ENCODE measurements at places on chromosomes 1 and 21.

- no peak for DNase-seq
These were observed 22.3 kb upstream of the PEX19 start for GRCh38 chr1:160307118-160307791.

- no peak for DNase-seq
These were observed 217.8 kb downstream of the DAB1 start for GRCh38 chr1:57206038-57206437.

DNA sequence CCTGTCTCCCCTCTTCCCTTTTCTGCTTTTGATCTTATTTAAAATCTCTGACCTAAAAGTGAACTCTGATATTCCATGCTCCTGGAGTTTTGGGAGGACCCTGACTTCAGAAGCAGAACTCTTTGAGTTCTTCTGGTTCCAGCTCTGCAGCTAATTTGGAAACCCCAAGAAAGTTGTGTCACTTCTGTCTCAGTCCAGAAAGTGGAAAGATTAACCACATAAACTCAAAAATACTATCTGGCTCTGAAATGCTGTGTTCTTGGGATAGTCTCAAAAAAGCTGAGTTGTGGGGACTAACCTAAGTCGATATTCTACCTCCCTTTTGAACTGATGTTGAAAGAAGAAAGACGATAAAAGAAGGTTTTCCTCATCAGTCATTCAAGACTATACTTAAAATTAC is 59.8 kb downstream of the ITPKB start:
- DNase-seq, result peak; percentile 57

GRCh38 chr1:67632356-67632755 is 52.6 kb upstream of the GADD45A start:
- no peak for DNase-seq

GRCh38 chr21:35359076-35359475 is 310.0 kb upstream of the RUNX1 start:
- DNase-seq, result no peak

DNA sequence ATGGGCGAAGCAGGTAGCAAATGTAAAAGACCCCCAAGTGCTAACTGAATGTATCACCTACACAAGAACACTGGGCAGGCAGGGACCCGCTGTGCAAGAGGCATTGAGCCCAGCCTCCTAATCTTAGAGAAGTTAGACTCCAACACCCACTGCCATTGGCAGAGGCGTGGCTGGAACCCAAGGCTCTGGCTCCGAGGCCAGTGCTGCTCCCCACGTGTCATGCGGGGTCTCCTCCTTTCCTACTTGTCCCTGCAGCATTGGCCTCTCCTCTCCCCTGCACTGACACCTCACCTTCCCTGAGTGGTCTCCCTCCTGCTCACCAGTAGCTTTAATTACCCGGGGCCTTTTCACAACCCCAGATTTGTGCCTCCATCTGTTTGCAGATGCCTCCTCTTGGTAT is 107.0 kb downstream of the GALNT2 start:
- DNase-seq, result no peak

- DNase-seq, result no peak
These were observed 185.1 kb upstream of the ST6GALNAC5 start for GRCh38 chr1:76682138-76682537.

DNA sequence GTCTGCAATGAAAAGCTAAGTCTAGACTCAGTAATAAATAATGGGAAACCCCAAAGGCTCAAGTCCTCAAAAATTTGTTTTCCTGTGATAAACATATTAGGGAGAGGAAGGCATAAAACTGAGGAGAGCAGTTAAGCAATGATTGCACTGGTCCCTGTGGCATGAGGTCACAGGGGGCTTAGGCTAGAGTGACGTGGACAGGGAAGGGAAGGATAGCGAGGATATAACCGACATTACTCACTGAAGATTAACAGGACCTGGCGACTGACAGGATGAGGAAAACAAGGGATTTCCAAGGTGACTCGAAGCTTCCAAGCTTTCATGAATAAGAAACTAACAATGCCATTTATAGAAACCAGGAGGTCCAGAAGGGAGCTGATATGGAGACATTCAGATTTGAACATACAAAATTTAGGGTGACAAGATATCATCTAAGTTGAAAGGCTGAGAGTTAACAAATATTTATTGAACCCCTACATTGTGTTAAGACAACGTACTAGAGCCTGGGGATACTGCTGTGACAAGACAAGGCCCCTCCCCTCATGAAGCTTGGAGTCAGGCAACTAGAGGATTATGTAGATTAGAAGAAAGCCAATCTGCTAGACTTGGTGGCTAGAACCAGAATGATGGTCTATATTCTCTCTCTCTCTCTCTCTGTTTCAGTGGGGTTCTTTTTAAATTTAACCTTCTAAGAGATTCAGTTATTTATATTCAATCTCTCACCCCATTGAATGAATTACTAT is 33.2 kb upstream of the PKN2 start:
- DNase-seq, result no peak

- no peak for DNase-seq
These were observed 3.7 kb upstream of the AMIGO1 start for GRCh38 chr1:109513110-109513710.

DNA sequence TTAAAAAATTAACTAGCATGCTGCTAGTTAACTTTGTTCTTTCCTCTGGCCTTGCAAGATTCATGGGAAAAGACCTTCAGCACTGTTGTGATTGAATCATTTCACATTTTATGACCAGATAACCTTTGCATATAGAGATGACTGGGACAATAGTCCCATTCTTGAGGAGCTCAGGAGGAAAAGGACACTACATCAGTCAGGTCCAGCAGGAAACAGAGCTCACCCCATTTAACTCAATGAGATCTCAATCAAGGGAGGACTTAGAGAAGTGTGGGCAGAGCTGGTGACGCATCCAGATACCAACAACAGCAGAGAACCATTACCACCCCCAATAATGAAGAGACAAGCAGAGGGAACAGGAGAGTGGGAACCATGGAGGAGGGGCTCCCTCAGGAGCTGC is 109.4 kb upstream of the GUCA2B start:
- no peak for DNase-seq

- no peak for DNase-seq
These were observed 130.7 kb downstream of the GIPC2 start for GRCh38 chr1:78176448-78176847.

DNA sequence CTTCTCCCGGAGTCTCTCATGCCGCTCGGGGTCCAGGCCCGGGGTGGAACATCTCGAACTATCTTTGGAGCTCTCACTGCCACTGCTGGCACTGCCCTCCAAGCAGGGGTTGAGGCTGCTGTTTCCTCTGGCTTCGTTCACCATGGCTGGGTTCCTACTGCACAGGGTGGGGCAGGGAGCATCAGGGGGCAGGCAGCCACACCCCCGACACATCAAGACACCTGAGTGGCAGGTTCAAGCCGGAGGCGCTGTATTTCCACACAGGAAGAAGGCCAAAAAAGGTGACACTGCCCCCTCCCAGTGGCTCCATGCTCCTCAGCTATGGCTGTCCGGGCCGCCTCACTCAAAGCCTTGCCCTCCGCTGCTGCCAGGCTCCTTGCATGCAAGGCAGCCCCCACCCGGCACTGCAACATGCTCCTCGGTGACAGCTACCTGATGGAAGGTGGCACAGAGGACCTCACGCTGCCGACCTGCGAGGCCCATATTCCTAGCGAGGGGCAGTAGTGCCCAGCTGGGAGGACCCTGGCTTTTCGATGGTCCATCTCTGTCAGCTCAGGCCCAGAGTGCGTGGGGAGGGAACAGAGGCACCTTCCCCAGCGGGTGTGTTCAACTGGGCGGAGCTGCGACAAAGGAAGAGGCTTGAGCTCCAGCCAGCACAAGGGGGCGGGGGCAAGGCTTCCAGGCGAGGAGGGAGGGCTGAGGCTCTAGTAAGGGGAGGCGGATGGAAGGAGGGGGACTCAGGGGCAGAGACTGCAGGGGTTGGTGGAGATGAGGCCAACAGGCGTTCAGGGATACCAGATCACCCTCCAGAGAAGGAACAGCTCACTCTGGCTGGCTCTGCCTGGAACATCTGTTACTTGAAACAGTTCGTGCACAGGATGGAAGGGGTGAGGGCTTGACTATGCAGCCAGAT is 2.5 kb downstream of the MTHFR start:
- DNase-seq, result peak; percentile 77

- no peak for DNase-seq
These were observed 40.8 kb upstream of the NEXN start for GRCh38 chr1:77847621-77848080.

DNA sequence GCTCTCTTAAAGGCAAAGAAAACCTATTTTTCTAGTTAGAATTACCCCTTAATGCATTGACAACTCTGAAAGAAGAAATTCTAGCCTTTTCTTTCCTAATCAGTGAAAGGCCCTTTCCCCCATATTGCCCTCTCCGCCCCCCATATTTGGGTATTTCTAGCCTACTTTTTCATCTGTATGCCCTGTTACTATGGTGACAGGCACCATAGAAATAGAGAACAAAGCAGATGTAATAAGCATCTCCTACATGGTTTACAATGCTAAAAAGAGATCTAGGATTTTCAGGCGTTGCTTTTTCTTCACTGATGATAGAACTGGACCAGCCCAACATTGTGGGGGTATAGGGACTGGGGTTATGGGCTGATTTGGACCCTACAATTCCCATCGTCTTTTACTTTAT is 14.5 kb downstream of the LRRC8B start:
- no peak for DNase-seq

GRCh38 chr1:59318271-59318860 is 21.5 kb downstream of the FGGY start:
- DNase-seq, result peak; percentile 11

DNA sequence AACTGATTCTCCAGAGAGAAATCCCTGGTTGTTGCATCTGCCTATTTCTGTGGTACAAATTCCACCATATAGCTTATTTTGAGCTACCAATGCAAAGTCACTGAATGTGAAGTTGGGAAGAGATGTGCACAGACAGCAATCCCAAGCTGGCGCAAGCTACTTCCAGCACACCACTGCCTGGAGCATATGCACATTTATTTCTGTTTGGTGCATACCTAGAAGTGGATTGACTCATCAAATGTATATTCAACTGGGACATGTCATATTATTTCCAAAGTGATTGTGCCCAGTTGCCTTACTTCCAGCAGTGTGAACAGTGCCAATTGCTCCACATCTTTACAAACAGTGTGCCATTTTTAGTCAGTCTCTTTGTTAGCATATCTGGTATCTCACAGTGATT is 58.2 kb upstream of the PLD5 start:
- DNase-seq, result no peak

- peak; percentile 58 for DNase-seq
These were observed 1.1 kb downstream of the ITLN1 start for GRCh38 chr1:160883581-160884513.

DNA sequence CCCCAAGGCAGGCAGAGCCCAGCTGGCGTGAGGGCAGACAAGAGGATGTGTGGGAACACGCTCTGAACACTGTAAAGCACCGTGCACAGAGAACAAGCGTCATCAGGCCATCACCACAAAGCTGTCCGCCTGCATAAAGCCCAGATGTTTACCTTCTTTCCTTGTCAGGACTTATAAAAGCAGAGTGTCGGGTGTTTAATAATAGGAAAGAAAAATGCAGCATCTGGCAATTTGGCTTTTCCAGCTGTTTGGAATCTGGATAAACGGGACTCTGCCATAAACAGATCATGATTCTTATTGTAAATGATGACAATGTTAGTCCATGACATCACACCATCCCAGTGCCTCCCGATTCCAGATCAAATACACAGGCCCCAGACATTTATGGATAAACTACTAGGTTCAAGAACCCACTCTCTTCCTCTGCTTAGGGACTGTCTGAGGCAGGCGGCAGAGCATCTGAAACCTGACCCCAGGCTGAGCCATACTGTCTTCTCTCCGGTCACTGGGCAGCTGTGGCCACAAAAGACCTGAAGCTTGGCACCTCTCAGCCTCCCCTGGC is 4.2 kb downstream of the GLIS1 start:
- DNase-seq, result no peak

DNA sequence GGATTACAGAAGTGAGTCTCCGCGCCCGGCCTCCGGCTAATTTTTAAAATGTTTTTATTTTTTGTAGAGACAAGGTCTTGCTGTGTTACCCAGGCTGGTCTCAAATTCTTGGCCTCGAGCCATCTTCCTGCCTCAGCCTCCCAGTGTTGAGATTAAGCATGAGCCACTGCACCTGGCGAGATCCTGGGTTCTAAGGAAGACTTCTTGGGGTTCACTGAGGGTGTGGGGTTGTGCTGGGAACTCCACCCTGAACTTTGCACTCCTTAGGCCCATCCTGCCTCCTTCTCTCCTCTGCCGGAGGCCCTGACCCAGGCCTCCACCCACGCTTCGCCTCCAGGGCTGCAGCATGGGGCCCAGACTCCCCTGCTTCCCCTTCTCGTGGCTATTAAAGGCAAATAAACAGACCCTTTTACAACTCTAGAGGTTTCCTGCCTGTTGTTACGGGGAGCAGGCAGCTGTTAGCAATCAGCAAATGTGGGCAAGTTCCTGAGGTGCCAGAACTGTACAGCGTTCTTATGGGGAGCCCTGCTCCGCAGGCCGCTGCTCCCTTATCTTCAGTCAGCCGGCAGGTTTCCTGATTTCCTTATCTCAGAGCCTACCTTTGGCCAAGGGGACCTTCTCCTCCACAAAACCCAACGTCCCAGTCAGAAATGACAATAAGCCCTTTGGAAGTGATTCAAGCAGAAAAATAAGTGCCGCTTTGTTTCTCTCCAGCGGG is 41.0 kb upstream of the LIN9 start:
- peak; percentile 39 for DNase-seq

DNA sequence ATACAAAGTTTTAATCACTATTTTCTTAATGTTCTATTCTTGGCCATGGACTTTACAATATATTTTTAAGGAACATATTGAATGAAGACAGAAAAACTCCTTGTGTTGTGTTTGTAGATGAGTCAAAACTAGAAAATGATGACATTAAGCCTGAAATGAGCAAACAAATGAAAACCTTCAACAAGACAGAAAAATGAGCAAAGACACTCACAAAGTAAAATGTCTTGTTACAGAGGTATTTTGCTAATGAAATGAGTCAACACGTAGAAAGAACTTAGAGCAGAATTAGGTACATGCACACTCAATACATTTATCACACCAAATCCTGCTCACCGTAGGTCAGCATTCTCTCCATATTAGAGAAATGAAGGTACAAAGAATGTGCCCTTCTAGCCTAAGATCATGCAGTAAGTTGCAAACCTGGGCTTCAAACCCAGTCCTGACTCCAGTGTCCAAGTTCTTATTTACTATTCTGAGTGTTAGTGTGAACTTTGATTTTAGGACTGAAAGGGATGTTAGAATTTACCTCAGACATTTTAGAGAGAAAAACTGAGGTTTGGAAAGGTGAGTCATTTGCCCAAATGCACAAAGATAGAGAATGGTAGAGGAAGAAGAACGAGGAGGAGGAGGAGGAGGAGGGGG is 133.9 kb upstream of the SGIP1 start:
- DNase-seq, result peak; percentile 47

DNA sequence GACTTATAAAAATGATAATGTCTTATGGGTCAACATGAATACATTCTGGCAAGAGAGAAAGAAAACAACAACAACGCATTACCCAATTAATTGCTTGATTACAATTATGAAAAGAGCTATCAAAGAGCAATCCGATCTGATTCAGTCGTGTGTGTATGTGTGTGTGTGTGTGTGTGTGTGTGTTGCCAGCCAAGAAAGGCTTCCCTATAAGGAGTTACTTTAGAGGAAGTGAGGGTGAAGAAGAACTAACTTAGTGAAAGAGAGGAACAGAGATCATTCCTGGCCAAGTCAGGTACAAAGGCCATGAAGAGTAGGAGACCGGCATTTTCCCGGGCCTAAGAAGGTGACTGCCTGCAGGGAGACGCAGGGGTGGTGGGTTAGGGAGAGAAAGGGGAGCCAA is 9.4 kb downstream of the TMEM35B start:
- peak; percentile 41 for DNase-seq

Measured in inflammatory macrophage treated with lipopolysaccharide for 4 hours (primary cell).